ENCODE measurements at places on chromosomes 1 and 21.

DNA sequence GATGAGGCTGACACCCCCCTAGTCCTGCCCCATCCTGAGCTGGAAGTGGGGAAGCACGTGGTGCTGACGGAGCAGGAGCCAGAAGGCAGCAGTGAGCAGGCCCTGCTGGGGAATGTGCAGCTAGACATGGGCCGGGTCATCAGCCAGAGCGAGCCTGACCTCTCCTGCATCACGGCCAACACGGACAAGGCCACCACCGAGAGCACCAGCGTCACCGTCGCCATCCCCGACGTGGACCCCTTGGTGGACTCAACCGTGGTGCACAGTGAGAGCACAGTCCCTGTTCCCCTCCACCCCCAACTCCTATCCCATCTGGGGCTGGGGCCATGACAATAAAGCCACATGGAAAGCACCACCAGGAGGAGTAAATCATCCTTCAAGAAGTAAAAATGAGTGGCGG lies 250.2 kb downstream of the CACNA1E start:
- no peak for DNase-seq

- DNase-seq = no peak
Observed at GRCh38 chr1:180898441-180899219, 14.1 kb upstream of the KIAA1614 start.

DNA sequence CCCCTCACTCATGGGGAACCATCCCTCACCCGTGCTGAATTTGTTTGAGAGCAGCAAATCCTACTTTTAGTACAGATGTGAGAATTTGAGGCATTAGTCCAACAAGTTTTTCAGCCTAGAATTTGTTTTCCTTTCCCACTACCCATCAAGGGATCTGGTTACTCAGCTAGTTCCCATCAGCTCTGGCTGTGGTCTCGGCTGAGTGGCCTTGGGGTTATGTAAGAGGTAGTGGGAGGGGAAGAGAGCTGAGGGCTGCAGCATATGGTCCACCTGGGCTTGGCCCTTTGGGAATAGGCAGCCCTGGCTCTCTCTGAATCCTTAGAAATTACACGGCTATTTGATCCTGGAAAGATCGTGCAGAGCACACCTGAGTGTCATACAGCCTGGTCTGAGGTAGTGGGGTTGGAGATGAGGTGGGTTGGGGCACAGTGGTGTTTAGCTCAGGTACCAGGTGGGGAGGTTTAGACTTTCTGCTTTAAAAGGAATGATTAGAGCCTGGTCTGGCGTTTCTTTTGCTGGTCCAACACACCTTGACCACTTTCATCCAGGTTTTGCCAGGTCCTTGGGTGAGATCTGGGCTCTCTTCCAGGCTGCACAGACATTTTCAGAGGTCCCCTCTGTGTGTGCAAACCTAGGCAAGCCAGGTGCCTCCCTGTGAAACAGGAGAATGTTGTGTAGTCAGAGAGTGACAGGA lies 4.2 kb downstream of the GSTM4 start:
- DNase-seq = no peak

- DNase-seq = no peak
Observed at GRCh38 chr1:204262506-204263253, 48.9 kb upstream of the GOLT1A start.

GRCh38 chr1:54299037-54299436 lies 99.1 kb downstream of the MRPL37 start:
- no peak for DNase-seq
